ENCODE measurements at places on chromosomes 13 and 19. TPM values are rescaled to one million over a fixed set of nuclear protein-coding genes. Genes with fewer than 3 reads are reported as not detected.

- no peak for DNase-seq
Observed at GRCh38 chr19:15072930-15073647, 8.9 kb upstream of the OR1I1 start.

GRCh38 chr13:73631411-73631810, 502.8 kb downstream of the KLF12 start:
- no peak for DNase-seq

DNA sequence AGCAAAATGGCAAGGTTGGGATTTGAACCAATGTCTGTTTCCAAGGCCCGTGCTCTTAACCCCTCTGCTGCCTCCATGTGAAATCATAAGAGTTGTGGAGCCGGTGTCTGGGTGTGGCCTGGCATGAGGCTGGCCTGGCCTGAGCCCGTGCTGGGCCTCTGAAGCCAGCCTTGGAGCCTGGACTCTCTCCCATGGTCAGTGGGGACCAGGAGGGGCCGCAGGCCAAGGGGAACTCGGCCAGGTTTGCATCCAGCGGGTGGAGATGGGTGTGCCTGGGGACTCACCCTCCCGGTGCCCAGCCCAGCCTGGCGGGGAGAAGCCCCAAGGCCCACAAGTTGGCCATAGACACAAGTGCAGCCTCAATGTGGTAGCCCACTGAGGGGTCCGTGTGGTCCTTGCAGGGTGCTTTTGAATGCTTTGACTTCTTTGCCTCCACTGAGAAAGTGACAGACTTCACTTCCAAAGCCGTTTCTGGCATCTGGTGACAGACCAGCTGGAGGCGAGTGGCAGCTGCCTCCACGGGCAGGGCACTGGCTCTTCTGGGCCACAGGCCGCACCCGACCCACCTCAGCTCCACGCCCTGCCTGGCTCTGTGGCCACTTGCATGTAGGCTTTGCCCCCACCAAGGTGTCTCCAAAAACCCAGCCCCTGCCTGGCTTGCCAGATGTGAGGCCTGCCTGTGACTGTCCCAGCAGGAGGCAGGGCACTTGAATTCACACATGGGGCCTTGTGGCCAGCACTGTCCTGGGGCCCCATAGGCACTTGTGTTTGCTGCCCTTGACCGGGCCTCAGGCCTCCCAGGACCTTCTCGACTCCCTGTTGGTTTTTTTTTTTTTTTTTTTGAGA, 26.2 kb upstream of the NCCRP1 start:
- DNase-seq = no peak

The IGLON5 gene
- 12.6 TPM for total RNA-seq

GRCh38 chr13:37141011-37141410, 35.5 kb upstream of the CSNK1A1L start:
- no peak for DNase-seq

The SIGLEC5 gene
- total RNA-seq = not detected

The PBX4 gene
- 6.7 TPM for total RNA-seq

DNA sequence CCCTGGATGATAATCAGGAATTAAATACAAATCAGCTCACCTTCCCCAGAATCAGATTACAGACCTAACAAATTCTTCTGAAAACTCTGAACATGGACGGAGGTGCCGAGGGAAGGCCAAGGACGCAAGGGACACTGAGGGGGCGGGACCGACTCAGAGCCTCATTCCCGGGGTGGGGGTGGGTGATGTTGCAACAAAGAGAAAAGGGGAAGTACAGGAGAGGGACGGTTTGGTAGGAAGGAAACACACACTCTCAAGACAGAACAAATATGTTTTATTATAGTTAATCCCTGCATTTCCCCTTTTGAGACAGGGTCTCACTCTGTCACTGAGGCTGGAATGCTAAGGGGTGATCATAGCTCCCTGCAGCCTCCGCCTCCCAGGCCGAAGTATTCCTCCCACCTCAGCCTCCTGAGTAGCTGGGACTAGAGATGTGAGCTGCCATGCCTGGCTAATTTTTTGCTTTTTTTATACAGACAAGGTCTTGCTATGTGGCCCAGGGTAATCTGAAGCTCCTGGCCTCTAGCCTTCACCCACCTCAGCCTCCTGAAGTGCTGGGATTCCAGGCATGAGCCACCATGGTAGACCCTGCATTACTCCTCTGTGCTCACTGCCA, 786 bp upstream of the LILRA2 start:
- DNase-seq = no peak

The MRPL57 gene
- total RNA-seq = 40.9 TPM

DNA sequence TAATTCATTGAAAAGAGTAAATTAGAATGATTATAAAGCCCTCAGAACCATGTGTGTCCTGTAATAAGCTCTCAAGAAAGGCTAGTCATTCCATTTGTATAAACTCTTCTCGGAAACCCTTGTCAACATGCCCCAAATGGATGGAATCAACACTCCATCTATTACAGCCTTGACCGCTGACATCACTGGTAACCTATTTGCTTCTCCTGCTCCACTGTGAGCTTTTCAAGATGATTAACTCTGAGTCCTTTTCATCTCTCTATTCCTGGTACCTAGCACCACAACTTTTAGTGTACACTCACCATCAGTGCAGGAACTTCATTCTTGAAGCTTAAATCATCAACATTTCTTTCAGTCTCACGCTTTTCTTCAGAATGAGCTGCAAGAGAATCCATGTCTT, 612.0 kb downstream of the DCT start:
- DNase-seq = no peak

GRCh38 chr13:98883998-98884397, 93.9 kb downstream of the DOCK9 start:
- DNase-seq = no peak

- DNase-seq = no peak
Observed at GRCh38 chr13:45219938-45220375, 19.1 kb upstream of the KCTD4 start.
